ENCODE measurements at places on chromosomes 11 and 22.
A peak's percentile ranks its signal among the peaks of the same experiment; 100 is the strongest.

DNA sequence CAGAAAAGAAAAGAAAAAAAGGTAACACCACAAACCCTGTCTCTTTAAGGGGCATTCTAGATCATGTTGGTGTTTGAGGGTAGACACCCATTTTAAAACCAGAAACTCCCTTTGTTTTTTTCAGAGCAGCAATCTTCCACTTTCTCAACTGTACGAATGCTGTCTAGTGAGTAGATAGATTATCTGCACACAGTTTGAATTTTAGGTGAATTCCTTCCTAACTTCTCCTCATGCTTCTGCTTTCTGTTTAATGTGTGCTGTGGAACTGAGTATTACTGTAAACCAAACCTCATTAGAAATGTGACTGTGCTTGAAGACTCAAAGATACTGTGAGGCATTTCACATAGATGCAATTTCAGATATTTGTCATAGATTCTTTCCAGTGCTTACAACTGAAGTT, 102.4 kb downstream of the PRMT3 start:
- no peak for DNase-seq

- no peak for DNase-seq
Measured at GRCh38 chr22:46323162-46323561, 12.4 kb upstream of the TRMU start.

GRCh38 chr11:118283756-118284350, 19.8 kb upstream of the MPZL2 start:
- no peak for DNase-seq

GRCh38 chr11:117146521-117146920, 2.4 kb downstream of the PAFAH1B2 start:
- peak; percentile 48 for DNase-seq

DNA sequence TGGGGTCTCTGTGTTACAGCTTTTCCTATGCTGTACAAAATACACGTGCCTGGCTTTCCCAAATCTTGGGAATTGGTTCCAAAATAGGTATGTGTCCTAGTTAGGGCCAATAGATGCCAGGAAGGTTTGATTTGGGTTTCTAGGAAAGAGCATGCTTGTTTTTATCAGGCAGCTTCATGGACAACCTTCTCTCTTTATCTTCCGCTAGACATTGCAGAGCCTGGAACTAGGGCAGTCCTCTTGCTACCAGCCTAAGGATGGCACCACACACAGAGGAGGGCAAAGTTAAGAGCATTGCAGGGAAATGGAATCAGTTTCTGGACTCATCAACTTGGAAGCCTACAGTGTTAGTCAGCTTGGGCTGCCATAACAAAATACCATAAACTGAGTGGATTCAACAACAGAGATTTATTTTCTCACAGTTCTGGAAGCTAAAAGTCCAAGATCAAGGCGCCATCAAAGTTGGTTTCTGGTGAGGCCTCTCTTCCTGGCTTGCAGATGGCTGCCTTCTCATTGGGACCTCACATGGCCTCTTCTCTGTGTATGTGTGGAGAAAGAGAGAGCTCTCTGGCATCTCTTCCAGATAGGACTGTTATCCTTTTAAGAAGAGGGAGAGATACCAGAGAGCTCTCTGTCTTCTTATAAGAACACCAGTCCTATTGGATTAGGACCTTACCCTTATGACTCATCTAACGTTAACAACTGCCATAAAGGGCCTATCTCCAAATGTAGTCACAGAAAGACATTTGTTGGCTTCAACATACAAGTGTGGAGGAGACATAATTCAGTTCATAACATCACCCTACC, 27.3 kb upstream of the CREB3L1 start:
- peak; percentile 71 for DNase-seq

DNA sequence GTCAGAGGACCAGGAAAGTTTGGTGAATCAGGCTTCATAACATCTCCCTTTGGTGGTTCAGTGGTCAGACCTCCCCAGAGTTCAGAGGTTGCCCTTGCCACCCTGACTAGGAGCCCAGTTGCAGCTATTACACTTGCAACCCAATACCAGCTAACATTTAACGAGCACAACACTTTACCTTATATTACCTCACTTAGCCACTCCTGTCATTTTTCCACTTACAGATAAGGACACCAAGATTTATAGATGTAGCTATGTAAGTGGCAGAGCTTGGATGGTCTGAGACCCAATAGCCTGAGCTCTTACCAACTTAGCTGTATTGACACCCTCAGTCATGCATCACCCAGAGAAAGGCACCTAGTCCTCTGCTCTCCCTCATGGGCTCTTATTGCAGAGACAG, 234.7 kb downstream of the INSC start:
- no peak for DNase-seq

- no peak for DNase-seq
Measured at GRCh38 chr11:61962213-61963015, 5.0 kb downstream of the FTH1 start.

GRCh38 chr11:127648583-127648982, 648.0 kb upstream of the KIRREL3 start:
- no peak for DNase-seq

GRCh38 chr11:69497221-69497787, 15.8 kb downstream of the LINC01488 start:
- peak; percentile 99 for DNase-seq

DNA sequence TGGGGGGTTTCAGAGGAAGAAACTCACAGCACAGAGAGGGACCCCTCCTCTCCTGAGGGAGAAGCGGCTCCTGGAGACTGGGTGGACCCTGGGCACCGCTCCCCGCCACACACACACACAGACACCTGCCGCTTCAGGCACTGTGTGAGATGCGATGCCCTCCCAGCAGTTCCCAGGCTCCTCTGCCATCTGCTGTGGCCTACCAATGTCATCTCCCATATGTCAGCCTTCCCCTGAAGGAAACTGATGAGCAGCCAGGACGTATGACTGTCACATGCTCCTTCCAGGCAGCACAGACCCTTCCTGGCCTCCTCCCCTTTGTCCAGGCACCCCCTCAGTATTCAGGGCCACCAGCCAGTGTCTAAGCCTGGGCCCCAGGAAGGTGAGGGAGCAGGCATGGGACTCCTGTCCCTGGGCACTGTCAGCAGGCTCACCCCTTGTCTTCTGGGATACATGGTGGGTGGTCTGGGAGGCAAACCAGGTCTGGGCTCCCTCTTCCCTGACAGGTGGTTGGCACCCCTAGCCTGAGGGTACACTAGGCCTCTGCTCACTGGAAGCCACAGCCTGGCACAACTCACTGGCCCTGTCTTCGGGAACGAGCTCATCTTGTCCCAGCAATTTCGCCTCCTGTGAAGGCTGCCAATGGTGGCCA, 11.8 kb upstream of the BCR start:
- no peak for DNase-seq

GRCh38 chr22:25368271-25368670, 148.8 kb downstream of the CRYBB2 start:
- DNase-seq, result peak; percentile 81

DNA sequence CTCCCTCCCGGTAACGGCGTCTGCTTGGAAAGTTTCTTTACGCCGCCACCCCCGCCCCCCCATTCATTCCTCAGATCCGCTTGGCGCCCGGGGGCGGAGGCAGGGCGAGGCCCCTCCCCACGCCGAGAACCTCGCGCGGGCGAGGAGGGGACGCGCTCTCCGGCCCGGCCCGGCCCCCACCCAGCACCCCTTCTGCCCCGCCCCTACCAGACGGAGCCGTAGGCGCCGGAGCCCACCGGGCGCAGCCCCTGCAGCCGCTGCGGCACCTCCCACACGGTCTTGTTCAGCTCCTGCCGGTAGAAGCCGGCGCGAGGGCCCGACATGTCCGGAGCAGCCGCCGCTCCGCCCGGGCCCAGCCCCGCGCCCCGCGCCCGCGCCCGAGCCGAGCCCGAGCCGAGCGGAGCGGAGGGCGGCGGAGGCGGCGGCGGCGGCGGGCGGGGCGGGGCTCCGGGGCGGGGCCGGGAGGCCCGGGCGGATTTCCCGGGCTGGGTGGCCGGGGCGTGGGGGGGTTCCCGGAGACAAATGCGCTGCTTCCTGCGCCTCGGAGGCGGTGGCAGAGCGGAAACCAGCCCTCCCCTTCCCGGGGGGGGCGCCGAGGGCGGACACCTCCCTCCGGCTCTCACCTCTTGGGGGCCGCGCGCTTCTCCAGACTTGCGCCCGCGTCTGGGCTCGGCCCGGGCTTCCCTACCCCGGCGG, at the start of gene MAPK11:
TSS of gene MAPK11 (minus strand) at position 411 of the 696 bp plus-strand sequence. CDS start at position 323, 88 bp downstream.
- peak; percentile 41 for DNase-seq

DNA sequence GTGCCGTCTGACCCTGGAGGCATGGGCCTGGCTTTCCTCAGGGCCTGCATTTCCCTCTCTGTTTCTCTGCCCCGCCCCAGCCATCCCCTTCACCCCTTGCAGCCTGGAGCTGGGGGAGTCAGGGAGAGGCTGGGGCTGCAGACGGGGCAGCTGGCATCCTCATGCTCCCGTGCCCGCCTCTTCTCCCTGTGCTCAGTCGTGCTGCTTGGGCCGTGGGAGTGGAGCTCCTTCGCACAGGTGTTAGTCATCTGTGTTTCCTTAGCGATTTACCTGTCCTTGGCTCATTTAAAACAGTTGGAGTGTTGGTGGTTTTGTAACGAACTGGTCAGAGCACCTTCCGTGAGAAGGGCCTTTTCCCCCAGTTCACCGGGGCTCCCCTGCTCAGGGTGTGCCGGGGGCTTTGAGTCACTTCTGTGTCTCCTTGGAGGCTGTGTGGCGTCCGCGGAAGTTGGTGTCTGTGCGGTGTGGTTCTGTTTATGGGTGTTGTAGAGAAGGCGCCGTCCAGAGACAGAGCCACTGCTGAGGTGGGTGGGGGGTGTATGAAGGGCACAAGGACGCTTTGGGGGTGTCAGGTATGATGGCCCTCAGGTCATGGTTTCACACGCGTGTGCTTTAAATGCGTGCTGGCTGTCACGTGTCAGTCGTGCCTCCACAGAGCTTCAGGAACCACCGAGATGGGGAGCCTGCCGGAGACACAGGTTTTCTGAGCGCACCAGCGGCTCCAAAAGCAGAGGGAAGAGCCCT, 19.5 kb downstream of the BRSK2 start:
- no peak for DNase-seq

- no peak for DNase-seq
Measured at GRCh38 chr22:36668854-36669253, 34.7 kb downstream of the CACNG2 start.

- no peak for DNase-seq
Measured at GRCh38 chr22:24247011-24247507, 2.2 kb upstream of the GGT5 start.
